ENCODE measurements at places on chromosomes 3 and 15.

DNA sequence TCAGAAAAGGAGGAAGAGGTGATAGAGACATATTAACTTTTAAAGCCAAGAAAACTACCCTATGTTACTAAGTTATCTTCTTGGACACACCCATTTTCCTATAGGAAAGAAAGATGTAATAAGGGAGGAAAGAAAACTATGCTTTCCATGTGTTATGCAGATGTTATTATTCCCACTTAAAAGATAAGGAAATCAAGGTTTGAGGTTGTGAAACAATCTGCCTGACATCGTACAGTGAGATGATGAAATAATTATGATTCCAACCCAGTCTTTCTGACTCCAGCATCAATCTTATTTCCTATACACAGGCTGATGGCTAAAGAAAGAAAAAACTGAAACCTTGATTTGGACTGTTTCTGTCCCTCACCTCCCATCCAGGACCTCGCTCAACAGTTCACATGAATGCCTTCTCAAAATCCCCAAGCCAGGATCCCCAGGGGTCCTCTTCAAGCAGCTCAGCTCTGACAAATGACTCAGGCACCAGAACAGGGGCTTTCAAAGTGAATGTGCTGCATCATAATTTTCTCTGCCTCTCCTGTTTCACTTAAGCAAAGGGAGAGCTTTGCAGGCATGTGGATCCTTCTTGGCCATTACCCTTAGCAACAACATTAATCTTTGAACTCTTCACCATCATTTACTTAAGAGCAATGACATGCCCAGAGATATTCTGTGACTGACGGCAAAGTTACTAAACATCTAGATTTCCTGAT, 12.4 kb upstream of the EID1 start:
- no peak for DNase-seq

GRCh38 chr3:186640473-186640818, 247 bp downstream of the FETUB start:
- DNase-seq = no peak

DNA sequence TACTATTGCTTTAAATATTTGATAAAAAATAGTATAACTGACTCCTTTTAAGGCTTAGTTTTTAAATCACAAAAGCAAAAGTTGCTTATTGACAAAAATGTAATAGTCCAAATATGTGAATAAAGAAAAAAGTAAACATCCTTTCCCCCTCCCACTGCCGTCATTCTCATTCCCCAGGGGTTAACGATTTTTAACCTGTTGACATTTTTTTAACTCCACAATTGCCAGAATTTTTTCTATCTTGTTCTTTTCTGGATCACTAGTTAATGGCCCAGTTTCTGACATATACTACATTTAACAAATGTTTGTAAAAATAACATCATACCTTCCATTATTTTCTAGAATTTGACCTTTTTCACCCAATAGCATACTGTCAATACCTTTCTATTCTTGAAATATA, 60.6 kb upstream of the TCF12 start:
- no peak for DNase-seq

DNA sequence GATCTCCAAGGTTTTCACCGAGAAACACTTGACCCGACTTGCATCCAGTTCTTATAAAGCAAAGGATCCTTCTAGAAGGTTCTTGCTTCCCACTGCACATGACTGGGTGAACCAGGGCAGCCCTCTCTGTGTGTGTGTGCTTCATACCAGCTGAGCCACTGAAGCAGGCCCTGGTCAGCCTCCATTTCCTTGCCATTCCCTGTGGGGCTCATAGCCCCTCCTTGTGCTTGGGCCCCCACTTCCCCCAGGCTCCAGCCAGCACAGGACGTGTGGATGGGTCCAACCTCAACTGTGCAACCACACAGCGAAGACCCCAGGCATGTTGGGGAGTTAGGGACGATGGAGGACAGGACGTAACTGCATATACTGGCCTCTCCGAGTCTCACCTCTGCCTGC, 15.5 kb downstream of the KLF15 start:
- no peak for DNase-seq

DNA sequence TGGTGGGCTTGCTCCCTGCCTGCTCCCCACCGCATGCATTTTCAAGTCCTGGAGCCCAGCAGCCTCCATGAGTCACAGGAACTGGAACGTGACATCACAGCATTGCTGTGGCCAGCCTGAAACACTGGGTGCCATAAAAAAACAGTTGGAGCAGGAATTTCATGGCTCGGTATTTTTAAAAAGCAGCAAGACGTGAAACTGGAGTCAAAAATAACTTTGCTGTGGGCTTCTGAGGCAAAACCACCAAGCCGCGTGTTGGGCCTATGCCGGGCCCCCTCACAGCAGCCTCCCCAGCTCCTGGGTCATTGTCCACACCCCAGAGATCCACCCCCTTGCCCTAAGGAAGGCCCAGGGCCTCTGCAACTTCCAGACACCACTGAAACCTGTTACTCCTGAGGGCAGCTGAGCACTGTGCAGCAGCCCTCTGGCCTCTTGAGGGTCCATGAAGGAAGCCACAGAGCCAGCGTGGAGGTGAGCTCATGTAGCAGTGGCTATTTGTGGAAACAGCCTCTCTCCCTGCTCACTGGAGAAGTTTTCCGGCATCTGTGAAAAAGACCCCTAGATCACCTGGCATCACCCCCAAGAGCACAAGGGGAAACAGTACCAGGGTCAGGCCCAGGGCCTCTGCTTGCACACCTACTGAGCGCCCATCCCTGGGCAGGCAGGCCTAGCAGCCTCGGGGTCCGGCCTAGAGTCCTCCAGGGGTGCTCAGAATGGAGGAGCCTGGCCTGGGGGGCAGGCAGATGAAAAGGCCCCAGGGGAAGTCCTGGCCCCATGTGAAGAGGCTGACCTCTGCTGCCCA, 34.0 kb upstream of the DUSP7 start:
- no peak for DNase-seq

DNA sequence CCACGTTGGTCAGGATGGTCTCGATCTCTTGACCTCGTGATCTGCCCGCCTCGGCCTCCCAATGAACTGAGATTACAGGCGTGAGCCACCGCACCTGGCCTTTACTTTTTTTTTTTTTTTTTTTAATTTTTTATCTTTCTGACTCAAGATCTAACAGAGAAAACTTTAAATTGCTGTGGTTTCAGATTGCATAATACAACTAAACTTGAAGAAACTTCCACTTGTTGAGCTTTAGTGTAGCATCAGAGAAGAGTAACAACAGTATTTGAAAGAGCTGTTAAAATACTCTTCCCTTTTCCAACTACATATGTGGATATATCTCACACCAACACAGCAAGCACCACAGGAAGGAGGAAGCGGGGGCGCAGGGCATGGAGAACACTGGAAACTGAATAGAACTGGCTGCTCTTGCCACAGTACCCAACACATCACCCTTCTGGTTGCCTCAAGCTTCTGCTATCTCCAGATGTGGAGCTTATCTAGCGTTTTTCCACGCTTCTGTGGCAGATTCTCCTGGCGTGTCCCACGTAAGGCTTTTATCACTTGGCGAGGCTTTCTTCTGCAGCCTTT, 45.4 kb downstream of the MAP6D1 start:
- no peak for DNase-seq
